Kidney capillary endothelial cell (primary cell): ENCODE measurements at places on chromosomes 11 and 22.

GRCh38 chr11:98725471-98725870 is 295.3 kb upstream of the CNTN5 start:
- no peak for DNase-seq

- DNase-seq: no peak
These were observed 8.1 kb upstream of the PLAAT3 start for GRCh38 chr11:63622323-63622722.

DNA sequence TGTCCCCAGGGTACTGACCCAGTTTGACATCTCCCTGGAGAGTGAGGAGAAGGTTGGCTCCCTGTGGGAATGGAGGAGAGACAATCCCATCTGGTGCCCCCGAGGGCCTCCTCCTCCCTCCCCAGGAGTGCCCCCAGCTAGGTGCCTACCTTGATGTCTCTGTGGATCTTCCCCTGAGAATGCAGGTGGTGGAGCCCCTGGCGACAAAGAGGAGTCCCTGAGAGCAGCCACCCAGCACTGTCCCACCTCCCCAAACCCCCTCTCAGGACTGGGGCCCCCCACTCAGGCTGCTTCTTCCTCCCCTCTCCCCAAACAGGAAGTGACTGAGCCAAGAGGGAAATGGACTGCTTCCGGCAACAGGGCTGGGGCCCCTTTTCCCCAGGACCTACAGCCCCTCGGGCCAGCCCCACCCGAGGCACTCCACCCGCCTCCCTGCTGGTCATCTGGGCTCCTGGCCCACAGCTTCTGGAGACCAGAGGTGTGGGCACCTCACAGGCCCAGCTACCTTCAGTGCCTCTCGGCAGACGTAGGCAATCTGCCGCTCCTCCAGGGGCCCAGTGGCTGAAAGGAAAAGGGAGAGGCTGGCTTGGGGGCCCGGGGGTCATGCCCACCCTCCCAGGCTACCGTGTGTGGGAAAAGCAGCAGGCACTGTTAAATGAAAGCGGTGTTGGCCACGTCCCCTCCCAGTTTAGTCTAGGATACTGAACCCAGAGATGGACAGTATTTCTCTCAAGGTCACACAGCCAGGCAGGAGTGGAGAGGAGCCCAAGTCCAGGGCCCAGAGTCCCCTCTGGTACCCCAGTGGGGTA is 1.2 kb downstream of the MAP4K2 start:
- no peak for DNase-seq

DNA sequence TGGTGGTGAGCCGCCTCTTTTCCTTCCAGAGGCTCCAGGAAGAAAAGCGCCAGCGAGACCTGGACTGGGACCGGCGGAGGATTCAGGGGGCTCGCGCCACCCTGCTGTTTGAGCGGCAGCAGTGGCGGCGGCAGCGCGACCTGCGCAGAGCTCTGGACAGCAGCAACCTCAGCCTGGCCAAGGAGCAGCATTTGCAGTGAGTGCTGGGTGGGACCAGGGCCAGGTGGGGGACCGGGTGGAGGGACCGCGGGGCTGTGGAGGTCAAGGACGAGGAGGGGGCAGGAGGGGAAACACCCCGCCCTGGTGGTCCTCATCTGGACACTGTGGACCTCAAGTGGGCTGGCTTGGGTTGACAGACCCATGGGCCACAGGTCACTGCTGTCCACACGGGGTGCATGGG is 17.4 kb downstream of the RIBC2 start:
- no peak for DNase-seq

GRCh38 chr11:128208329-128209137 is 378.8 kb downstream of the ETS1 start:
- DNase-seq: peak; percentile 84
